ENCODE measurements at places on chromosomes 4 and X.

GRCh38 chrX:2654436-2655340 lies 36.4 kb upstream of the CD99 start:
- no peak for DNase-seq

- DNase-seq = no peak
Observed at GRCh38 chr4:187357821-187358220, 634.2 kb upstream of the FAT1 start.

DNA sequence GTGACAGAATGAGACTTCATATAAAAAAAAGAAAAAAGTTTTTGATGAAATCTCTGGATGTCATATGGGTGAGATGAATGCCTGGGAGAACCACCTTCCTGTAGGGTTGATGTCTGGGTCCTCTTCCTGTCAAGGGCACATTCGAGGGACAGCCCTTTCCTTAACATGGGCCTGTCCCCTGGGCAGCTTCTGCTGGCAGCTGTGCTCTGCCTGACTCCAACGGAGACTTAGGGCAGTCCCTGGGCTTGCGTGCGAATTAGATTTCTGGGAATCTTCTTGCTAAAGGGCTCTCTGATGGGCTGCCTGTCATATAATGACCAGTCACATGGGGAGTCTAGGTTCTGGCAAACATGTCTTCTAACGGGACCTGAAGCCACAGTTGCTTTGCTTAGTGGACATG lies 40.7 kb downstream of the TNIP2 start:
- no peak for DNase-seq

DNA sequence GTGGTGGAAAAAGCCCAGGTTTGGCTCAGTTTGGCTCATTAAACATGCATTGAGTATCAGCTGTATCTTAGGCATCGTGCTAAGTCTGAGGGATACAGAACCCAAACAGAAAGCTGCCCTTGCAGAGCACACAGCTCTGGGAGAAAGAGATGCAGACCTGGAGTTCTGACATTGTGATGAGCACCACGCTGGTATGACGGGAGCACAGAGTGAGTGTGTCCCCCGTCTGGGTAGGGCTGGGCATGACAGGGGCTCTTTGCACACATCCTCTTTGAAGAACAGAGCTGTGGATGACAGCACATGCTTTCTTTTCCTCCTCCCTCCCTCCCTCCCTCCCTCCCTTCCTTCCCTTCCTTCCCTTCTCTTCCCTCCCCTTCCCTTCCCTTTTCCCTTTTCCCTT lies 52.2 kb downstream of the CLCN4 start:
- DNase-seq = no peak

- DNase-seq = no peak
Observed at GRCh38 chr4:95470622-95471021, 78.2 kb downstream of the UNC5C start.

- no peak for DNase-seq
Observed at GRCh38 chr4:78645853-78646757, 94.5 kb downstream of the ANXA3 start.

GRCh38 chrX:39944416-39944815 lies 153.3 kb downstream of the BCOR start:
- DNase-seq = no peak

DNA sequence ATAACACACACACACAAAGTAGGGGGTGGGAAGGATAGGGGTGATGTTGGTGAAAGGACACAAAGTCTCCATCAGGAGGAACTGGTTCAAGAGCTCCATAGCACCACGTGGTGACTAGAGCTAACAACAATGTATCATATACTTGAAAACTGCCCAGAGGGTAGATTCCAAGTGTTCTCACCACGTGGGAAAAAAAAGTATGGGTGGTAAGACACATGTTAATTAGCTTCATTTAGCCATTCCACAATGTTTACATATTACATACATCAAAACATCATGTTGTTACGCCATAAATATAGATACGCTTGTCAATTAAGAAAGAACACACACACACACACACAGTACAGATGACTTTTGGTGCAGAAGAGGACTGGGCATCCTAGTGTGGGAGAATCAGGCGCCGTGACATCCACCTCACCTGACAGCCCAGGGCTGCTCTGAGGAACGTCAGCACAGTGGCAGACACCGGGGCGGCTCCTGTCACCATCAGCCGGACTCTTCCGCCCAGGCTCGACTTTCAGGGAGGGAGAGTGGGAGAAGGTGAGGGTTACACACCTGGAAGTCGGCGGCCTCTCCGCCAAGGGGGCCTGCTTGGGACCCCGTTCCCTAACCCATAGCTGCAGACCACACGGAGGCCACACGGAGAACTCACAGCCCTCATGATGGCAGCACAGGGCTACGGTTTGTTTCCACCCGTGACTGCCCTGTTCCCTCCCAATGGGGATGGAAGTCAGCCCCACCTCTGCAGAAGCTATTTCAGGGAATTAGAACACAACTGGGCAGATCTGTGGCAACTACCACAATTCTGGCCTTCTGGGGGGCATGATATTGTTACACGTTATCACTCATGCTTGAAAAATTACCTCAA lies 31.8 kb upstream of the CENPU start:
- DNase-seq = no peak

DNA sequence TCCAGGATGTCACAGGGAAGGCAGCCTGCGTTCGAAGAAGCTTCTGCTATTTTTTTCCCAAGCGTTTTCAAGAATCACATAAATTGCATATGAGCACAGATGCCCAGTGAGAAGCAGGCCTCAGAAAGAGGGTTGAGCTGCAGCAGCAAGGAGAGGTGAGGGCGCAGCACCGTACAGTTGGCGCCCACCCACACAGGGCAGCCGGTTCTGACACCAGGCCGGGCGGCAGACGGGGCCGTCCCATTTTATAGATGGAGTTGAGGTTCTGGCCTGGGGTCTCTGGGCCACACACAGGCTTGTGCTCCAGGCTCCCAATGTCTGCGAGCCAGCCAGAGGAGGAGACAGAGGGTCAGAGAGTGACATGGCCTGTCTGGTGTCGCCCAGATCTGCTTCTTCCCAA lies 22.8 kb downstream of the CPZ start:
- no peak for DNase-seq

DNA sequence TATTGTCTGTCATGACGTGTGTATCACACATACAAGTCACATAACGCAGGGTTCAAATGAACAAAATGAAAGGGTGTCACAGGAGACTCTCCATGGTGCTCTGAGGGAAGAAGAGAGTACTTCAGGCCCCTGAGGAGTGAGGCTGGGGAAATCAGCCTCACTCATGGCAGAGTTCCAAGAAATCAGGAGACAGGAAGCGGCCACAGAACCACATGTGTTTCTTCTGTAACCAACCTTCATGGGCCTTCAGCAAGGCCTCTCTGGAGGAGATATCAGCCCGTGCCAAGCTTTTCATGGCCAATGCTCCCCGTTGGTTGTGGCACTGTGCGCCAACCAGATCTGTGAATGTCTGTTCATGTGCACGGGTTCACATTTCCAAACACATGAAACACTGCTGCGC lies 76.0 kb downstream of the NAT8L start:
- no peak for DNase-seq

DNA sequence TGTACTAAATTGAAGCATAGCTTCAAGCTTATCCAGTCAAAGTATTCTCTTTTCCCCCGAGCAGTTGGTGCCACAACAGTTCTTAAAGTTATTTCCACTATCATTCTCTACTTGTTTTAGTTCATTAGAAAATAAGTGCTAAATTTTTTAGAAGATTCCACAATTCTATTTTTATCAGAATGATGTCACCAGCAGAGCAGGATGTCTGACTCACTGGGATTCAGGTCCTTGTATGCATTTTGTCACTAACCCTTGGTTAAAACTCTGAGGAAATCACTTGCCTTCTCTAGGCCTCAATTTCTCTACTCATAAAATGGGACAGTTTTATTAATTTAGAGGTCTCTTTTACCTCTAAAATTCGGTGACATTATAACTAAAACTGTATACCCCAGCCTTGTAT lies 3.4 kb downstream of the DDX53 start:
- no peak for DNase-seq

GRCh38 chrX:110964786-110965185 lies 131.2 kb upstream of the PAK3 start:
- DNase-seq = no peak

DNA sequence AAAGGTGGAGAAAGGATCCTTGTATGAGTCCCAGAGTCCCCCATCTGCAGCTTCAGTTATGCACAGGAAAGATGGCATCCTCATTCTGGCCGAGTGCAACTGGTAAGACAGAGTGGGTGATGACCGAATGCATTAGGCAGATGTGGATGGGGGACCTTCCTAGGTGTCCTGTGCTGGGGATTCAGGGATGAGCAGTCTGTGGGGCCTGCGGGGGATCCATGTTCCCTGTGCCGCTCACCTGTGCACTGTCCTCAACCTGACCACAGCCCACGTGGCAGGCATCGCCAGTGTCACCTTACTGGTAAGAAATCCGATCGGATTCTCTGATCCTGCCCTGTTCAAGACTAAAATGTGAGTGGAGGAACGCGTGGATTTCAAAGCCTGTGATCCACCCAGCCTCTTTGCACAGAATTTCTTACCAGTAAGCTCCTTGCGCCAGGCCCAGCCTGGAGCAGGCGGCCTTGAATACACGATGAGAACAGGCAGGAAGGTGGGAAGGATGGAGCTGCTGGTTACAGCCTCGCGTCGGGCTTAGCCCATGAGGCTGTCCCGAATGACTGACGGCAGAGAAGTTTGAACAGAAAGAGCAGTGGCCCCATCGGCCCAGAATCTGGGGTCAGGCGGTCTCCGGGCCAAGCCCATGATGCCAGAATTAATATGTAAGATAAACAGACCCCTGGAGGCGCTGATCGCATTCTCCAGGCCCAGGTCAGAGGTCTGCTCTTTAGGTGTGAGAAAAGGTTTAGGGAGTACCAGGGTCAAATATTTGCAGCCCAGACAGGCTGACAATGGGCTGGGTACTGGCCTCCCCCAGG lies 56.5 kb downstream of the CPZ start:
- no peak for DNase-seq

- DNase-seq = no peak
Observed at GRCh38 chrX:56783996-56784620, 55.1 kb downstream of the NBDY start.

DNA sequence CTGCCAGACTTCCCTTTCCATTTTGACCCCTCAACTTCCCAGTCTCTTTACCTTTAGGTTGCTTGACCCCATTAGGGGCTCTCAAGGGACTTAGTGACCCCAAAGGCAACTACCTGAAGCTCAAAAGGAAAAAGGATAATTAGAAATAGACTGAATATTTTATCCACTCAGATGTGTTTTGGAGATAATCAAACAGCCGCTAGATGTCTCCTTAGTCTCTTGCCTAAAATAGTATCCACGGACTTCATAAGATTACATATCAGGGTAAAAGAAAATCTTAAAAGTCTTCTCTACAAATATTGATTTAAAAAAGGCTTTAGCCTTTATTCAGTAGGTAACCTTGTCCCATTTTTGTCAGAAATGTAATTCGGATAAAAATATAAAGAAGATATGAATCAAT lies 21.0 kb upstream of the RHOXF2 start:
- DNase-seq = no peak

DNA sequence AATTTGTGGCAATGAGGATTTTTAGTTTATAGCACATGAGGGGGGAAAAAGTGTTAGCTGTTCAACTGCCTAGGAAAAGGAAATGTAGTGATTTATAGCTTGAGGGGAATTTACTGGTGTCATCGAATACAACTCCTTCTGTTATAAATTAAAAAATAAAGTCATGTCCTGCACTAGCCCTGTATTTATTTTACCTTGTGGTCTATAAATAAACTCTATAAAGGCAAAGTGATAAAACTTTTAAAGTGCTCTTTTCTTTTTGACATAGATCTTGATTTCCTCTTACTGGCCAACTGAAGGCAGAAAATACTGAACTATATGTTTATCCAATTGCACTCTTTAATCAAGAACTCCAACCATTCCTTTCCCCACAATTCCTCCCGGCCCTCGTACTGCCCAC lies 672.1 kb upstream of the SLIT2 start:
- DNase-seq = no peak

GRCh38 chr4:7630568-7631287 lies 196.0 kb upstream of the PSAPL1 start:
- DNase-seq = no peak

DNA sequence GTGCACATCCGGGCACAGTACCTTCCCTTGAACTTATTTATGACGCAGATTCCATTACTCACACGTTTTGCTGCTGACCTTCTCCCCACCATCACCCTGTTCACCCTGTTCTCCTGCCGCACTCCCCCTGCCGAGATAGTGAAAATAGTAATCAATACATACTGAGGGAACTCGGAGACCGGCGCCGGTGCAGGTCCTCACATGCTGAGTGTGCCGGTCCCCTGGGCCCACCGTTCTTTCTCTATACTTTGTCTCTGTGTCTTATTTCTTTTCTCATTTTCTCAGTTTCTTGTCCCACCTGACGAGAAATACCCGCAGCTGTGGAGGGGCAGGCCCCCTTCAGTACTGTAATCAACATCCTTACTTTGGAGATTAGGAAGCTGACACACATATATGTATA lies 1337.1 kb upstream of the PABPC4L start:
- no peak for DNase-seq

All from activated CD4-positive, alpha-beta T cell treated with anti-CD3 and anti-CD28 coated beads, Interleukin-2, amount 50 U/mL, for 24 hours (primary cell).